ENCODE measurements at places on chromosomes 2 and 18. TPM values are rescaled to one million over a fixed set of nuclear protein-coding genes. Genes with fewer than 3 reads are reported as not detected.

- no peak for DNase-seq
Observed at GRCh38 chr2:220434385-220434784, 807.0 kb downstream of the SLC4A3 start.

DNA sequence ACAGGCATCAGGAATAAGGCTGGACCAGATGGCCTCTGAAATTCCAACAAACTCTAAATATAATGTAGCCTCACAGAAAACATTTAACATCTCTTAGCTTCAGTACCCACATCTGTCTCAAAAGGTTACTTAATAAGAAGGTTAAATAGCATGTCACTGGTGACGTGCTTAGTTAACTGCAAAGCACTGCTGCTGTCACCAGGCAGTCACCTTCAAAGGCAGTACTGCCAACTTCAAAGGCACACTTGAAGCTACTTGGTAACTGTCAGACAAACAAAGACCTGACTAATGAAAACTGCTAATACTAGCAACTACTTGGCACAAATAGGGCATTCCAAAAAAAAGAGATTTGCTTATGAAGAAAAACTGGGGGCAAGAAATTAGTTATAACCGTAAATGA lies 36.2 kb downstream of the EPG5 start:
- DNase-seq, result no peak

- no peak for DNase-seq
Observed at GRCh38 chr18:46629361-46629760, 27.7 kb downstream of the LOXHD1 start.

REG3G gene
- not detected for total RNA-seq

Measured in activated CD4-positive, alpha-beta memory T cell treated with anti-CD3 and anti-CD28 coated beads, Interleukin-2, amount 10 ng/mL, durations not matched to agents 7 days and 5 days (primary cell).